ENCODE measurements at places on chromosomes 13 and 19. TPM values are rescaled to one million over a fixed set of nuclear protein-coding genes. Genes with fewer than 3 reads are reported as not detected.

GRCh38 chr19:44807652-44808462, 1.0 kb upstream of the BCAM start:
- peak; percentile 86 for DNase-seq

DNA sequence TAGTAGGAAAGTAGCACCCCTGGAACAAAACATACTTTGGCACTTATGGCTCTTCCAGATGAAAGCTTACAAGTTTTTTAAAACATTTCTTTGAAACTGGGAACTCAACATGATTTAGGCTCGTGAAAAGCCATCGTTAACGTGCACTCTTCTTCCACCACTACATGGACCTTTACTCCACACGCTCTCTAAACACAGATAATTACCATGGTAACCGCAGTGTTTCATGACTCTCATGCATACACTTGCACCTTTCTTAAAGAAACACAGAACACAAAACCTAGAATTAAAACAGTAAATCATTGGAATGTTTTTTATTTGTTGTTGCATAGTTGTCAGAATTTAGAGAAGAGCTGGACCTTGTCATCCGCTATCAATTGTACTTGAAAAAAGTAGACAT, 154.3 kb downstream of the FGF9 start:
- no peak for DNase-seq

GRCh38 chr13:53150568-53150967, 122.0 kb downstream of the OLFM4 start:
- no peak for DNase-seq

DNA sequence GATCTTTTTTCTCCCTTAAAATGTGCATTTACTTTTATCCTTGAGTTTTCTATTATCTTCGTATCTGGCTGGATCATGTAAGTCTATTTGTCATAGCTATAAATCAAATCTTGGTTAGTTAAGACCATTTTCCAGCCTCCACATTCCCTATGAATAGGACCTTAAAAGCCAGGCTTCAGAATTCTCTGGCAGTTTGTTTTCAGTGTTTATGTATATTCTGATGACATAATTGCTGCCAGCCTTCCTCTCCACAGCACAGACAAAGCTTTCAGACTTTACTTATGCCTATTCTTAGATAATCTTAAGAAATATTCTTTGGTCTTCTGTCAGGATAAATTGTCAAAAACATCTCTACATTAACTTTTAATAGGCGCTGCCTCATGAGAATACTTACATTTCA, 870.8 kb upstream of the SPRY2 start:
- DNase-seq: no peak

DNA sequence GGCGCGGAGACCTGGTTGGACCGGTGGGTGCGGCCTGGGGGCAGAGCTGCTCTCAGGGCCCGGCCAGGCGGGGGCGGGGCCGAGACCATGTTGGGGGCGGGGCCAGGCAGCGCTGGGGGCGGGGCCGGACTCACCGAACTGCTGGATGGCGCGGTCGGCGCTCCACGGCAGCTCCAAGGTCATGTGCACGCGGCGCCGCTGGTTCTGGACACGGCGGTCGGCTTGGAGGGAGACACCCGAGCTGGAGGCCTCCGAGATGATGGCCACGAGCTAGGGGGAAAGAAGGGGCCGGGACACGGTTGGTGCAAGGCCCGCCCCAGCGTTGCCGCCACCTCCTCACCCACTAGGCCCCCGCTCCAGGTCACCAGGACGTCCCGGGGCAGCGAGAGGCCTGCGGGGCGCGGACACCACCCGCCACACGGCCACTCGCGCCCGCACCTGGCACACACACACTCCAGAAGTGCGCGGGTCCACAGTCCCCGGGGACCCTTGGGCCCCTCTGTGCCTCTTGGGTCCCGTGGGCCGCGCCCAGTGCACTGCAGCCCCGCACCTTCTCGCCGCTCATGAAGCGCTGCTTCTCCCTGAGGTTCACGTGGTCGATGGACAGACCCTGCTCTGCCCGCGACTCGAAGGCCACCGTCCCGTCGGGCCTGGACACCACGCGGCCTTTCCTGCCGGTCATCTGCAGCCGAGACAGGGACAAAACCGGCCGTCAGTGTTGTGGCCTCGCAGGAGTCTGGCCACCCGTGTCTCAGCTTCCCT, 8.7 kb downstream of the GPX4 start:
- DNase-seq: peak; percentile 85

DNA sequence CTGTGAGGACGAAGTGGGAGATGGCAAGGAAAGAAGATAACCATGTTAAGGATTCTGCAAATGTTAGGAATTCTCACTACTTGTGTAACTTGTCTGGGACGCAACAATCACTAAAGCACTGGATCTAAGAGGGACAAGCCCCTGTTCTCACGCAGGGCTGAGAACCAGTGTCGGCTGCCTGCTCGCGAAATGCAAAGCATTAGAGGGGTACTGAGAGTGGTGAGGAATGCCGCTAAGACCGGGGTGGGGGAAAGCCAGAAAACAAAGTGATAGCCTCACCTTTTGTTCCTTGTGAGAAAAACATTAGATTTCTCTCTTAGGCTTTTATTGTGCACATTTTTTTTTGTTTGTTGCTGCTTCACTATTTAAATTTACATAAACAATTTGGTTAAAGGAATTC, 241.9 kb downstream of the ABCC4 start:
- no peak for DNase-seq

GRCh38 chr13:32589471-32589870, 3.2 kb downstream of the PDS5B start:
- DNase-seq: no peak

Gene ITPKC
- total RNA-seq: 51.6 TPM

Gene CDX2
- total RNA-seq: not detected

Gene SGCG
- 4.6 TPM for total RNA-seq

Gene ZNF177
- 3.3 TPM for total RNA-seq

Gene SLC46A3
- total RNA-seq: 20.2 TPM
